Stimulated activated CD4-positive, alpha-beta T cell treated with anti-CD3 and anti-CD28 coated beads, Interleukin-1b, Interleukin-23, amount 100 ng/mL, for 1 hour (primary cell): ENCODE measurements at places on chromosomes 12 and 14.
A peak's percentile ranks its signal among the peaks of the same experiment; 100 is the strongest.

DNA sequence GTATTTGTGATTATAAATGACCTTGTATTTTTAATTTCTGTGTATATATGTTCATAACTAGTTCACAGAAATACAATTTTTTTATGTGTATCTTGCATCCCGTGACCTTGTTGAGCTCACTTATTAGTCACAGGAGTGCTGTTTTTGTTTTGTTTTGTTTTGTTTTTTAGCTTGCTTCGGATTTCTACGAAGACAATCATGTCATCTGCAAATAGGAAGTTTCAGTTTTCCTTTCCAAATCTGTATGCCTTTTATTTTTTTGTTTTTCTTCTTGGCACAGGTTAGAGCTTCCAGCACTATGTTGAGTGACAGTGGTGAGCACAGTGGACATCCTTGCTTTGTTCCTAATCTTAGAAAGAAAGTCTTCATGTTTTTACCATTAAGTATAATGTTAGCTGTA is 229.2 kb upstream of the GARIN6 start:
- no peak for DNase-seq

GRCh38 chr12:12376646-12377448 is 20.0 kb downstream of the BORCS5 start:
- DNase-seq = no peak

GRCh38 chr12:106152334-106152733 is 13.6 kb upstream of the NUAK1 start:
- no peak for DNase-seq

GRCh38 chr12:108462686-108463085 is 52.4 kb upstream of the FICD start:
- no peak for DNase-seq

DNA sequence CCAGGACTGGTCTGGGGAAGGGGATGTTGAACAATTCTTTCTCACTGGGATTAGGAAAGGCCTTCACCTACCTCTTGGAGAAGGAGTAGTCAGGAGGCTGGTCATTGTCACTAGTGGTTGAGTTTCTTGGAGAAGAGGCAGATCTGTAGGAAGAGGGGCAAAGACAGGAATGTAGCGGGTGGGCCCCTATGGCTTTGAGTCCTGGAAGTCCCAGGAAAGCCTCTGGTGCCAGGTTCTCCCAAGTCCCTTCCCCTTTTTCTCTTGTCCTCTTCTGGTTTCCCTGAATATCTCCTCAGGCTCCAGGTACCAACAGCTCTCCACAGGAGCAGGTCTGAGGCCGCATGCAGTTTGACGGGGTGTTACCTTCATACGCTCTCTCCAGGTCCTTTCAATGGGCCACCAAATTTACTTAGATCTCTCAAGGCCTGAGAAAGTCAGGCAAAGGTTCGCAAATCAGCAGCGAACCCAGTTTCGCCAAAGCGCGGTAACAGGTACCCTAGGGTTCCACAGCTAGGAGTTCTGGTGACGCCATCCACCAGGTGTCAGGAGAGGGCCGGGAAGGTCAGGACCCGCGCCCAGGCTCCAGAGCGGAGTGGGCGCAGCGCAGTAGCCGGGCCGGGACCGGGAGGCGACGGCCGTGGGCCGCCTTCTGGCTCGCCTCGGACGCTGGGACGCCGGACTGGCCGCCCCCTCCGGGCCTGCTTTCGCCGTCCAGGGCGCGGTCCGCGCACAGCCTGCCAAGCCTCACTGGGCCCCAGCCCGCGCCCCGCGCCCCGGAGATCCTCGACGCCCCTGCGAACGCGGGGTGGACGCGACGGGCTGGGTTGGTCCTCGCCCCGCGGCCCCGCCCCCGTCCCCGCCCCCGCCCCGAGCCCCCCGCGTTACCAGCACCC is 795 bp downstream of the SMAGP start:
- peak; percentile 11 for DNase-seq

GRCh38 chr12:75798136-75798926 is 233.2 kb downstream of the PHLDA1 start:
- DNase-seq = no peak

DNA sequence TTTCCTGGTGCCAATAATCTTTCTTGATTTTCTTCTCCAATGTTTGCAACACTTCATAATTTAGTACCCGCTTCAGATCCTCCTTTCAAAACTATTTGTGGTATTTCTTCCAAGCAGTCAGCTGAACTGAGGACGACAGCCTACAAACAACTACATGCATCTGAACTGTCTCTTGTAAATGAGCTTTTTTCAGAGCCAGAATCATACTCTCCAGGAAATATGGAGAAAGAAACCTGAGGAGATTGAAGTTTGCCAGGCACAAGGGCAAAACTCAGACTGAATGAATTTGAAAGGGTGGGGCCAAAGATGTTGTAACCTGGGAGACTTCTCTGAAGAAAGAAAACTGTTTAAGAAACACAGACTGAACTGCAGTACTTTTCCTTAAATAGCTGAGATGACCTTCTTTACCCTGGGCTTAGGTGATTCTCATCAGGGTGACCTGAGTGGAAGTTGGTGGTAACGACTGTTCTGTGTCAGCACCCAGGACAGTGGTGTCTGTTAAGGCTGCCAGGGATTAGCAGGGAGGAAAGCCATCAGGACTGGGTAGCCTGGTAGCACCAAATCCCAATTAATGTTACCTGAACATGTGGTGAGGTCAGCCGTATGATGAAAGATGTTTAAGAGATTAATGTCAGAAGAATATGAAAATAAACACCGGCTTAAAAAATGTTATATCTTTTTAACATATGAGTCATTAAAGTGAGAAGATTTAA is 95.0 kb downstream of the TGFB3 start:
- DNase-seq = no peak

- DNase-seq = no peak
Observed at GRCh38 chr12:79645235-79645630, 45.5 kb downstream of the PAWR start.

GRCh38 chr14:81388336-81388735 is 11.8 kb downstream of the STON2 start:
- no peak for DNase-seq

DNA sequence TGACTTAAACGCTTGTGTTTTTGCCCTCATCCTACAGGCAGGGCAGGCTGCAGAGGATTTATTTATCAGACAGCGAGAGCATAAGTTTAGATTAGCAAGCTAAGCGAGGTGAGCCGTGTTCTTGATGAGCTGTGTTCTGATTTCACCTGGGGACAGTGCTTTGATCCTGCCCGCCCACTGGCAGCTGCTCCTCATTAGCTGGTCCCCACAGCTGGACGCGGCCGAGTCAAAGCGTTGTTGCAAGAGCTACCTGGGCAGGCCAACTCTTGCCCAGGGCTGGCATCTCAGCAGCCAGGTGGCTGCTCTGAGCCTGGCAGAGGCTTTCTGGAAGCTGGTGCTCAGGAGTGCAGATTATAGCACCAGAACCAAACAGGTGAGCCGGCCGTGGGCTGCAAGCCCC is 46.8 kb upstream of the BEGAIN start:
- no peak for DNase-seq

DNA sequence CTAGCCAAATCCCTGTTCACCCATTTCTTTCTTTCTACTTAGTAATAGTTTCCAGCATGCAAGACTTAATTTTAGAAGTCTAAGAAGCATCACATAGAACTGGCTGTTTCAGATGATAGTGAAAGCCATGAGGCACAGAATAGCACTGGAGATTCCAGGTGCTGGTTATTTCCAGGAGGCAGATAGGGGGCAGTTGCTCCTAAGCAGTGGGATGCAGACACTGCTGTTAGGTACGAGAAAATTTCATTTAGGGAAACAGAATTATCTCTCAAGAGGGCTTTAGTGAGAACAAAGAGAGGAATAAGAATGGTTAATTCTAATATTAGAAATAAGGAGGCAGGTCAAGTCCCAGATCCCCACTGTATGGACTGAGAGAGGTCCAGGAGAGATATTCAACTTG is 3.6 kb upstream of the MDGA2 start:
- DNase-seq = no peak

DNA sequence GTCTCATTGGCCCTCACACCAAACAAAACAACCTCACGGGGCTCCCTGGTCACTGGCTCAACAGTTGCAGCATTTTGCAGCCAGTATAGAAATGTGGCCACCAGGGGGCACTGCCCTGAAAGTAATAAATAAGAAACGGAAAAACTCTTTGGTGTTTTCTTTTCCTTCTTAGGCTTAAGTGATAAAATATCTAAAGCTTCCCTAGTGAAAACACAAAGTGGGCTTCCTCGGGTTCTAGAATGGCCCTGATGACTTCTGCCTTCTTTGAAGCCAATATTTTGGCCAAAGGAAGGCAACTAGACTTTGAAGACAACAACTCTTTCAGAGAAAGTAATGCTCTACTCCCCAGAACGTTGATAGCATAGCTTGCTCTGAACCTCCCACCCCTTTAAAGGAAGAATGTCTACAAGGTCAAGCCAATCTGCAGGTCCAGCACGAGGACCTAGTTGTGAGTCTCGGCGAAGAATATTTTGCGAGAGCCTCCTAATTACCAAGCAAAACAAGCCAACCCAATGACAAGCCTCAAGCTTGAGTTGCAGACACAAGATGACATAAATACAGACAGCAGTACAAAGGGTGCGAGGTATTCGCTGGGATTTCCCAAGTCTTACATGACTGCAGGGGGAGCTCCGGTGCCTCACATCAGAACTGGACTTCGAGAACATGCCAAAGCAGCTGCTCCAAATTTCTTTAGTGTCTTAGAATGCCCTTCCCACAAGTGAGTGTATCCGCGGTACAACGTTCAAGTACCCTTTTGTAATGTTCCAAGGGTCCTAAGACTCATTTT is 2.6 kb downstream of the ITPK1 start:
- peak; percentile 60 for DNase-seq

GRCh38 chr12:91368613-91369012 is 186.0 kb upstream of the DCN start:
- DNase-seq = no peak

- no peak for DNase-seq
Observed at GRCh38 chr12:45611061-45611460, 118.4 kb upstream of the ARID2 start.

DNA sequence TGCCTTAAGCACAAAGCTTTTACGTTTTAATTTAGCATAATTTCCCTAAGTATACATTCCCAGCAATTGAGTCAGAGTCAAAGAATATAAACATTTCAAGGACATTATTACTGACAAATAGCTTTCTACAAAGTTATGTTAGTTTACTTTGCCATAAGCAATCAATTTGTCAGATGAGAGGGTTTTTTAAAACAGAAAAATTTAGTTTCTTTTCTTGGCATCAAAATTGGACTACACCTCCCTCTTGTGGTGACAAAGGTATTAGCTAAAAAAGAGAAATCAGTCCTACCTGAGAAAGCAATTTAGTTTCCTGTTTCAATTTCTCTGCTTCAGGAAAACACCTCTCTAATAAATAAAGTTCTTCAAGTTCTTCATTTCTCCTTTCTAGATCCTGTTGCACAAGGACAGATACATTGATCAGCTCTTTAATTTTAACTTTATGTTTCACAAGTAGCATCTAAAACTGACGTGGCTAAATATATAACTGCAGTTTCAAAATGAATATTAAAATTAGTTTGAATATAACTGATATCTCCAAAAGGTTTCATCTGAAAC is 39.9 kb downstream of the DNAI7 start:
- no peak for DNase-seq

DNA sequence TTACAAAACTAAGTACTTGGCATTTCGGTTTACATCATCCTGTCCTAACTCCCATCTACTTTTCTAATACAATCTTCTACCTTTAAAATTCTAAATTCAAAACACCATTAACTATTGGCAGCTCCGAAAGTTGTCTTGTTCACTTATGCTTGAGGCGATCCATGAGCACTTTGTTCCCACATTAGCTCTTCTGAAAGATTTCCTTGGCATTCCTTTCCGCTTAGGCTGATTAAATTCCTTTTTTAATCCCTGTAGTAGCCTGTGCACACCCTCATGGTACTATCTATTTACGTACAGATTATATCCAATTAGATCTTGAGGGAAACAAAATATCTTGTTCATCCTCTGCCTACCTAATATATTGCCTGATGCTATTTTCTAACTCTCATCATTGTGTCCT is 480.7 kb downstream of the PRKD1 start:
- DNase-seq = no peak

DNA sequence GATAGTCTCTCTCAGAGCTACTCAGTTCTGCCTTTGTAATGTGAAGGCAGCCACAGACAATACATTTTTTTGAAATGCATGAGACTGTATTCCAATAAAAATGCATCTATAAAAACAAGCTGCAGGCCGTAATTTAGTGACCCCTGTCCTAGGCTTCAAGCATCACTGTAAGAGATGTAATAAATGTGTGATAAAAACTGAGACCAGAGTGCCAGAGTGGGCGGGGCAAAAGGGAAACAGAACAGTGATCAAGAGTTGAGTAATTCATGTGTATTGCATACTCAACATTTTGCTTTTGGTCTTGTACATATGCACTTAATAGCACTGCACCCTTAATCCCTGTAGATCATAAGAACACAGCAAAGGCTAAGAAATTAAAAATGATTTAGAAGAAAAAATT is 743.5 kb downstream of the DIO2 start:
- no peak for DNase-seq

DNA sequence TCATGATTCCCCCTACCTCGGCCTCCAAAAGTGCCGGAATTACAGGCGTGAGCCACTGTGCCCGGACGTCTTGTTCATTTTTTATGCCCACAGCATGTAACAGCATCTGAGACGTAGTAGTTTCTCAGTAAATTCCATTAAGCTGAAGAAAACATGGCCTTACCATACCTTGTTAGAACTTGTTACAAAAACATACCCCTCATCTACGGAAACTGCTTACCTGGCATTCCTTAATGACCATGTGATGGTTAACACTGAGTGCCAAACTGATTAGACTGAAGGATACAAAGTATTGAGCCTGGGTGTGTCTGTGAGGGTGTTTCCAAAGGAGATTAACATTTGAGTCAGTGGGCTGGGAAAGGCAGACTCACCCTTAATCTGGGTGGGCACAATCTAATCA is 186.8 kb downstream of the CEP128 start:
- no peak for DNase-seq

GRCh38 chr12:72790273-72790672 is 518.1 kb downstream of the TRHDE start:
- DNase-seq = no peak

GRCh38 chr14:104085889-104086201 is 345 bp downstream of the ASPG start:
- DNase-seq = no peak

DNA sequence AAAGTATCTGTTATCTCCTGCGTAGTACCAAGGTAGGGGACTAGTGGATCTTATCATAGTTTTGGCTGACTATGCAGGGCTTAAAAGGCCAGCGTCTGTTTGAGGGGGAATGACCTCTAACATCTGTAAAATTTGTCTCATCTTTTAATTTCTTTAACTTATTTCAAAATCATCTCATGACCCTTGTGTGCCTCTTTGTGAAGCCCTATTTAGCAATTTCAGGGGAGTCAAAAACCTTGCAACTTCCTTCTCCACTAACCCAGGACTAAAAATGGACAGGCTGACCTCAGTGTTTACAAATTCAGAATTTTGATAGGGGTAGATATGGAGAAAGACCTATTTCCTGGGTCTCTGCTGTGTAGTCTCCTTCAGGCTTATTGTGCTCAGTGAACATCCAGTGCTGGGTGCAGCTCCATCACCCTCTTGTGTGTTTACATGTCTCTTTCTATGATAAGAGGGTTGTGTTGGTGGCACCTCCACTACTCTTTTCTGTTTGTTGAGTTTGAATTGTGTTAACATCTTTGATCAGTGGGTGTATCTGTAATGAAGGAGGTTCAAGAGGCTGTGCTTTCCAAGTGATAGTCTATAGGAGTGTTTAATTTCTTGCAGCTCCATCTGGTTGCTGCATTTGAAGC is 14.3 kb downstream of the NECAP1 start:
- no peak for DNase-seq
